ENCODE measurements at places on chromosomes 13 and 19.

- DNase-seq, result no peak
Observed at GRCh38 chr19:55857149-55857548, 20.8 kb downstream of the NLRP4 start.

GRCh38 chr13:92560883-92561282 is 665.7 kb upstream of the GPC6 start:
- no peak for DNase-seq

DNA sequence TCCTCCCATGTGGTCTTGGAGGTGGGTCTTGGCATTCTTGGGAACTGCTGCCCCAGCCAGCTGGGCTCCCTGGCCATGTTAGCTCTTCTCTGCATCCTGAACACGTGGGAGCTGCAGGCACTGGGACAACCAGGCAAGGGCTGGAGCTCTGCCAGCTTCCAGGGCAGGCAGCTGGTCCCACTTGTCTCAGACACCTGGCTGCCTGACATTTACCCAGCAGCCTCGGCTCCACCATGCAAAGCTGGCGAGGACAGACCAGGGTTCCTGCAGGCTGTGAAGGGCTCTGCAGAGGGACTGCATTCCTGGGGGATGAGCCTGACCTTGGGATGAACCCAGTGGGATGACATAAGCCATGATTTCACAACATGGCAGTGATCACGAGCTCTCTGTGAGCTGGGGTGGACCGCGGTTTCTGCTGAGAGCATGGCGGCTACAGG is 99.0 kb upstream of the TSHZ3 start:
- DNase-seq, result peak; percentile 77

DNA sequence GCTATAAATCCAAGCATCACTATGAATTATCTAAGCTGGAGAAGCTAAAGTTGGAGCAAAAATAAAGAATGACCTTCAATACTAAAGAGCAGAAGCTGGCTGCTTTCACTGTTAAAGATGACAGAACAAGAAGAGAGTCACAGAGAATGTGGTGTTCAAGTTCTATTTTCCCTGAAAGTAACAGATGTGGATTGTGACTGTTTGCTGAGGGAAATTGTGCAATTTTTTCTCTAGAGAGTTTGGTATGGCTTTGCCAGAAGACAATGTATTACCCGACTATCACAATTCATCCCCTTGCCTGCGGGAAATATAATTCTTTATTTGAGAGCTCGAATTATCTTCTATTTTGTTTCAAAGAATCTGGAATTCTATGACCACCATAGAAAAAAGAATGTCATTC is 83.1 kb downstream of the TNFSF13B start:
- DNase-seq, result no peak

- no peak for DNase-seq
Observed at GRCh38 chr13:34344816-34345215, 526.9 kb downstream of the RFC3 start.

GRCh38 chr19:1794424-1795172 is 17.5 kb downstream of the ATP8B3 start:
- DNase-seq, result no peak

DNA sequence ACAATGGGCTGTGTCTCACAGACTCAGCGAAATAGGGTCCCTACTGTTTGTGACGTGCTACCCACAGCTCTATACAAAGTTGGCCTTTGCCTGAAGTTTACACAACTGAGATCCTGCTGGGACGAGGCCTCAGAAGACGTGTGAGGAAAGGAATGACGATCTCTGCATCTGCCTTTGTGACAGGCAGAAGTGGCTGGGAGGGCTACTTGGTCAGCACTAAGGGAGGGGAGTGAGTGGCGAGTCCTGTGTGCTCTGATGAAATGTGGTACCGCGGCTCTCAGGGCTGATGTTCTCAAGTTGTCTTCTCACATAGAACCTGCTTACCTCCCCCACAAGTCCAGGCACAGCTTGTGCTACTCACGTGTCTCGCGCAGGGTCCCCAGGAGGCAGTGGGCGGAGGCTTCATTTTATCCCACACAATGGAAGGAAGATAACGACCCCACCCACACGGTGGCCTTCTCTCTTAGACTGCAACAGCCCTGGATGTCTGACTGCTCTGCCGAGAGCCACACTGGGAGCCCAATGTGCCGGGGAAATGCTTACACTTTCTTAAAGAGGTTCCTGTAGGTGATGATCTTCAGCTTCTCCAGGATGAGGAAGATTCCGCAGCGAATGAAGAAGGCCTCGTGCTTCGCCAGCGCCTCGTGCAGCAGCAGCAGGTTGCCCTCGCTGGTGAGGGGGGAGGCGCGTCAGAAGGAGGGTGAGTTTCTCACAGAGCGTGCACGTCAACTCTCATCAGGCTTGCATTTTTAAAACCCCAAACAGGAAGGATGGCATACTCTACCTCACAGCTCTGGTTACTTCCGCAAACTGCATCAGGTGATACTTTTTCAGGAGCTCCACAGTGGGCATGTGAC is 21.2 kb downstream of the PROZ start:
- no peak for DNase-seq

GRCh38 chr13:49319551-49319950 is 71.8 kb downstream of the CDADC1 start:
- DNase-seq, result peak; percentile 40

GRCh38 chr19:49224879-49225278 is 67.3 kb downstream of the TRPM4 start:
- peak; percentile 13 for DNase-seq

- no peak for DNase-seq
Observed at GRCh38 chr19:46847528-46847927, 3.1 kb downstream of the AP2S1 start.

DNA sequence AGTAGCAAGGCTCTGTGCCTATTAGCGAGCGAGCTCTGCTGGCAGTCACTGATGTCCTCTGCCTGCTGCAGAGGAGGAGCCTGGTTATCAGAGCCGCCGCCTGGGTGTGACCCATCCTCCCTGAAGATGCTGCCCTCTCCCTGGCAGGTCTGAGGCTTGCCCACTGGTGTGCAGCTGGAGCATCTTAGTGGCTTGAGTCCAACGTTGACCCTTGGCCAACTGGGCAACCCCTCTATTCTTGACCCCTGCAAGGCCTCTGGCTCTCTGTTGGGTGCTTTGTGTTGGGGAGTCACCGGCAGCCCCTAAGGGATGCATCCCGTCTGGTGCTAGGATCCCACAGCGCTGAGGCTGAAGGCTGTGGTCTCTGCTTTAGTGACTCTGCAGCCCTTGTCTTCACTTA is 277.9 kb upstream of the SOX1 start:
- DNase-seq, result no peak

DNA sequence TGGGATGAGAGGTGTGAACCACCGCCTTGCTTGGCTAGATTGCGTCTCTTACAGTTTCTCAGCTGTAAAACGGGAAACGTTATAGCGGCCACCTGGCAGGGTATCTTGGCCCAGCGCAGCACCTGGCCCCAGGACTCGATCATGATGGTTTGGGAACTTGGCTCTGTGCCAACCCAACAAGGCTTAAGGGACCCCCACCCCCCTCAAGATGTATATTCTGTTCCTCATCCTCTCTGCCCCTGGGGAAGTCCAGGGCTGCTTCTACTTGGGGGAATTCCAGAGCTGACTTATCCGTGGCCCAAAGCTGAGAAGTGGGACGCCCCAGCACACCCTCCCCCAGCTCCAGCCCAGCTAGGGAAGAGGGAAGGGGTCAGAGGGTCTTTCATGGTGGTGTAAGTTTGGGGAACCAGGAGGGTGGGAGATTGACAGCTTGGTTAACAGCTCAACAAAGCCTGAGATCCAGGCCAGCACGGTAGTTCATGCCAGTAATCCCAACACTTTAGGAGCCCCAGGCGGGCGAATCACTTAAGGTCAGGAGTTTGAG is 695 bp downstream of the ICAM1 start:
- no peak for DNase-seq

DNA sequence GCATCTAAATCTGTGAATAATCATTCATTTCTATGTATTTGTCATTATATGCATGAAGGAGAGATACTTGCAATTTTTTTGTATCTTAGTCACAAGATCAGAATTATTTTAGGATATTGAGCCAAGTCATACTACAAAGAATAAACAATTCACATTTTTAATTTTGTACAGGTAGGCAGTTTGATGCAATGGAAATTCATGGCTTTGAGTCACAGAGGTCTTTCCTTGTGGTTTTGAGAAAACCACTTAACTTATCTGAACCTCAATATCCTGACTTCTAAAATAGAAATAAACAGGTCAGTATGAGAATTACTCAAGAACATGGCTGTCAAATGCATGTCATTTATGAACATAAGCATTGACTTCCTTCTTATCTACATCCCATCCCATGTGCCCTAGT is 221.4 kb upstream of the SLC10A2 start:
- DNase-seq, result no peak

- no peak for DNase-seq
Observed at GRCh38 chr13:22090106-22090505, 419.2 kb downstream of the FGF9 start.

- no peak for DNase-seq
Observed at GRCh38 chr13:52164989-52165388, 5.6 kb upstream of the NEK3 start.

- no peak for DNase-seq
Observed at GRCh38 chr19:9995084-9995483, 15.2 kb downstream of the COL5A3 start.

DNA sequence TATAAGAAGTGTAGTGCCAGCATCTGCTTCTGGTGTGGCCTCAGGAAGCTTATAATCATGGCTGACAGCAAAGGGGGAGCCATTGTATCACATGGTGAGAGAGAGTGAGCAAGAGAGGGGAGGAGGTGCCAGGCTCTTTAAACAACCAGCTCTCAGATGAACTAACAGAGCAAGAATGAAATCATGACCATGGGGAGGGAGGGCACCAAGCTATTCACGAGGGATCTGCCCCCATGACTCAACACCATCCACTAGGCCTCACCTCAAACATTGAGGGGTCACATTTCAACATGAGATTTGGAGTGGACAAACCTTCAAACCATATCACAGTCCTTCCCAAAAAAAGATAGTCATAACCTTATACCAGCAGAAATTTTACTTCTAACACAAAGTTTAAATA is 174.0 kb downstream of the GPC5 start:
- DNase-seq, result no peak

DNA sequence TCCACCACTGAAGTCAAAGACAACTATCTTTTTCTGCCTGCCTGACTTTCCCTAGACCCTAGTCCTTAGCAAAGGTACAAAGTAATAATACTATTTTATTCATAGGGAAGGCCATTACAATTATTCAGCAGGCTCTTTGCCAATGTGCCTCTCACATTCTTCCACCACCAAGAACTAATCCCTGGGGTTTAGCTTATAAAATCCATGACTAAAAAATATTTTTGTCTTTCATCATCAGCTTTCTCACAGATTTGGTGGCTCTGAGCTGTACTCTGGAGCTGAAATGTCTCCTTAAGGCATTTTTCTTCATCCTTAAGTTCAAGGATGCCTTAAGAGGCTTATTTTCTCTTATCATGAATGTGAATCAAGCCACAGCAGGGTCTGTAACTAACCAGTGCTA is 96.1 kb downstream of the OXGR1 start:
- peak; percentile 49 for DNase-seq

GRCh38 chr19:39167461-39168257 is 29.1 kb upstream of the NCCRP1 start:
- DNase-seq, result no peak

- DNase-seq, result no peak
Observed at GRCh38 chr13:36131222-36131930, at the start of gene DCLK1. DCLK1 (minus strand) TSS chr13:36131382.

DNA sequence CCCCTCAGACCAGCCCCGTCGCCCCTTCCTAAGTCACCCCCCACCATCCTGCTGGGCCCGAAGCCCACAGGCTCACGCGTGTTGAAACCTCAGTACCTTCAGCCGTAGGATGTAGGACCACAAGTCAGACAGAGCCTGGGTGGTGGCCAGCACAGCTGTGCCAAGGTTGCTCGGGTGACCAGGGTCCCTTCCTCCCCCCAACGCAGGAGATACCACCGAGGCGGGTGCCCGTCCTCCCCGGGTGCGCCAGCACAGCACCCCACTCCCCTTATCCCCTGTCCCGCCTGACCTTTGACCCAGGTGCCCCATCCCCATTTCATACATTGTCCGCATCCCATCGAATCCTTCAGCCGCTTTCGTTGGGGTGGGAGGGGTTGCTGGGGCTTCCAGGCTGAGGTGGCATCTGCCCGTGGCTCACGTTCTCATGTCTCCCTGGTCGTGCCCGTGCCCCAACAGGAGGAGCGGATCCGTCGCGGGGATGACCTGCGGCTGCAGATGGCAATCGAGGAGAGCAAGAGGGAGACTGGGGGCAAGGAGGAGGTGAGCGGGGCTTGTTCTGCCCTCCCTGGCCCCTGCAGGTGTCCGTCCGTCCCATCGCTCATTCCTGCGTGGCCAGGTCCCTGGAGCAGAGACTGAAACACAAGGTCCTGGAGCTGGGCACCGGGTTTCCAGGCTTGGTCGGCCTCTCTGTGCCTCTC is 14.5 kb downstream of the EPN1 start:
- DNase-seq, result no peak

DNA sequence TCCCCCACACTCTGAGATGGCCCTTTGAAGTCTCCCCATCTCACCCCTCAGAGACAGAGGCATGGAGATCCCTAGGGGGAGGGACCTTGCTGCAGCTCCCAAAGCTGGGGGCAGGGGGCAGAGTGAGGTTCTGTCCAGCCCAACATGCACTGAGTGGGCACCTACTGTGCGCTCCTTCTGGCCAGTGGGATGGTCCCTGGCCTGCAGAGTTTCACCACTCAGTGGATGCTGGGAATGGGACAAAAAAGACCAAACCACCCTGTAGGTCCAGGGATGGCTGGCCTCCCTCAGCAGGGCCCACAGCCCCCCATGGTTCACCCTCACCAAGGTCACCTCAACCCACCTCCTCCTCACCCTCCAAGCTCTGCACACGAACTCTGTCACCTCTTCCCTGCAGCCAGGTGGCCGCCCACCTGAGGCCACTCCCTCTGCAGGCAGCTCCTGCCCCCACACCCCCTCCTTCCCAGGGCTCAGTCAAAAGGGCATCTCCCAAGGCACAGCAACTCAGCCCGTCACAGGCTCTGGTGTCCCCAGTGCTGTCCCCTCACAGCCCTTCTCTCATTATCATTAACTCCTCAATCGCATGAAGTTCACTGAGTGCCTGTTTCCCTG is 16.1 kb downstream of the CEACAM21 start:
- no peak for DNase-seq

DNA sequence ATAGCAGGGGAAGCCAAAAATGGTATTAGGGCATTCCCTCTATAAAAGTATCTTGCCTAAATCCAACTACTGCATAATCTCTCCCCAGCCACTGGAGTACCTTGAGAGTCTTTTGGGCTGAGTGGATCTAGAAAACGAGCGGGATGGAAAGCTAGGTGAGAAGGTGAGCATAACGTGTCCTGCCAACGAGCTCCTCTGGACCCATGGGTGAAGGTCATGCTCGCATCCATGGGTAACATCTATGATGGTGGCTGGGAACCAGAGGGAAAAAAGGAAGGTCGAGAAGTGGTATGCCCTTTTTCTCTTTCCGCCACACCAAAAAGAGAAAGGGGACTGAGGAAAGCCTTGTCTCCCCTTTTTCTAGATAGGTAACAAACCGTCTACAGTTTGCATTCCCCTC is 63.0 kb downstream of the ZNF208 start:
- no peak for DNase-seq

- DNase-seq, result no peak
Observed at GRCh38 chr13:48019796-48020195, 17.7 kb upstream of the NUDT15 start.

GRCh38 chr13:89199138-89199537 is 1528.0 kb downstream of the SLITRK5 start:
- no peak for DNase-seq

- DNase-seq, result no peak
Observed at GRCh38 chr13:109802936-109803335, 16.6 kb upstream of the IRS2 start.

- no peak for DNase-seq
Observed at GRCh38 chr13:66994517-66995202, 235.5 kb downstream of the PCDH9 start.

GRCh38 chr13:31012655-31013024 is 80.2 kb downstream of the TEX26 start:
- peak; percentile 8 for DNase-seq

Measured in GM04504 (cell line).